ENCODE measurements at places on chromosomes 12 and 14.

DNA sequence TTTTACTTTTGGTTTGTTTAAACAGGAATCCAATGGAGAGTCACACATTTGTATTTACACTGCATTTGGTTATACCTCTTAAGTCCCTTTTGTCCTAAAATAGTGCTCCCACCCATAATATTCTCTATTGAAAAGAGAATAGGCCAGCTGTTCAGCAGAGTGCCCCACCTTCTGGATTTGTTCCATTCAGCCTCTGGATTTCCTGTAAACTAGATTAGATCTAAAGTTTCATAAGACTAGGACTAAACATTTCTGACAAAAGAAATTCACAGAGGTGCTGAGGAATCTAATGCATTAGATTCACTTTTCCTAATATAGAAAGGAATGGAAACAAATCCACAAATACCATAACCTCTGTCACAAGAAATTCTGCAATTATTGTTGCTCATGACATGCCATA is 38.1 kb downstream of the GCH1 start:
- no peak overlapping the region for H3K27ac ChIP-seq
- DNase-seq = no peak
- H3K4me1 ChIP-seq = no peaks in the 10 kb centered on the region
- H3K4me3 ChIP-seq = no peak overlapping the region
- H3K27me3 ChIP-seq = no peaks in the 10 kb centered on the region

- no peak overlapping the region for H3K27ac ChIP-seq
- no peak overlapping the region for H3K4me3 ChIP-seq
- no peaks in the 10 kb centered on the region for H3K27me3 ChIP-seq
- H3K36me3 ChIP-seq = no peaks in the 10 kb centered on the region
- DNase-seq = no peak
Measured at GRCh38 chr12:84085046-84085445, 827.6 kb downstream of the SLC6A15 start.

GRCh38 chr14:91606851-91607250 is 96.7 kb upstream of the PPP4R3A start:
- H3K4me1 ChIP-seq = no peaks in the 10 kb centered on the region
- DNase-seq = no peak
- no peak overlapping the region for H3K4me3 ChIP-seq
- H3K27ac ChIP-seq = no peak overlapping the region
- H3K27me3 ChIP-seq = no peaks in the 10 kb centered on the region
- H3K36me3 ChIP-seq = peaks cover 3% of the 10 kb centered on the region

DNA sequence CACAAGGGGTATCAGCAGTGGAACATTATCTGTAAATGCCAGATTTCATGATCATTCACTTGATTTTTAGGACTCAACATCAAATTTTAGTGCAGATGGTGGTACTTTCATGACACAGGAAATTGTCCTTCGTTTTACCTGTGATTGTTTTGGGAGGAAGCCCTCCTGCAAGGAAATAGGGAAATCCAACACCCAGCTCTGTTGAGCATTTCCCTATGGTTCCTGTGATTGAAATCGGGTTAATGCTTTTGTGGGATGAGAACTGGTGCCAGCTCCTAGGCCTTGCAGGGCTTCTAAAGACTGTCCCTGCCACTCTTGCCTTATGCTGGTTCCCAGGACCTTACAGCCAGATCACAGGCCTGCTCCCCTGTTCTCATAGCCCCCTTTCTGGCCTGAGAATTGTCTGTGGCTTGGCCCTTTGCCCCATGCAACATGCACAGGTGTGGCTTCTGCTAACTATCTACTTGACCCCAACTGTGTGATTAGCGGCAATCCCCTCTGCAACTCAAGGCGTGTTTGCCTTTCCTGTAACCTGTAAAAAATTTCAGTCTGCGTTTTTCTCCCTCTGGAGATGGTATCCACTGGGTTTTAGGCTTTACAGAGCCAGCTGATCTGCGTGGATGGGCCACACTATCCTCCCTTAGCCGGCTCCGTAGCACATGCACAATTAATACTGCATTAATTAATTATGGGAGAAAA is 112.5 kb downstream of the ETV6 start:
- H3K27me3 ChIP-seq = no peaks in the 10 kb centered on the region
- H3K36me3 ChIP-seq = no peaks in the 10 kb centered on the region
- H3K4me1 ChIP-seq = peaks cover 9% of the 10 kb centered on the region
- no peak overlapping the region for H3K4me3 ChIP-seq

DNA sequence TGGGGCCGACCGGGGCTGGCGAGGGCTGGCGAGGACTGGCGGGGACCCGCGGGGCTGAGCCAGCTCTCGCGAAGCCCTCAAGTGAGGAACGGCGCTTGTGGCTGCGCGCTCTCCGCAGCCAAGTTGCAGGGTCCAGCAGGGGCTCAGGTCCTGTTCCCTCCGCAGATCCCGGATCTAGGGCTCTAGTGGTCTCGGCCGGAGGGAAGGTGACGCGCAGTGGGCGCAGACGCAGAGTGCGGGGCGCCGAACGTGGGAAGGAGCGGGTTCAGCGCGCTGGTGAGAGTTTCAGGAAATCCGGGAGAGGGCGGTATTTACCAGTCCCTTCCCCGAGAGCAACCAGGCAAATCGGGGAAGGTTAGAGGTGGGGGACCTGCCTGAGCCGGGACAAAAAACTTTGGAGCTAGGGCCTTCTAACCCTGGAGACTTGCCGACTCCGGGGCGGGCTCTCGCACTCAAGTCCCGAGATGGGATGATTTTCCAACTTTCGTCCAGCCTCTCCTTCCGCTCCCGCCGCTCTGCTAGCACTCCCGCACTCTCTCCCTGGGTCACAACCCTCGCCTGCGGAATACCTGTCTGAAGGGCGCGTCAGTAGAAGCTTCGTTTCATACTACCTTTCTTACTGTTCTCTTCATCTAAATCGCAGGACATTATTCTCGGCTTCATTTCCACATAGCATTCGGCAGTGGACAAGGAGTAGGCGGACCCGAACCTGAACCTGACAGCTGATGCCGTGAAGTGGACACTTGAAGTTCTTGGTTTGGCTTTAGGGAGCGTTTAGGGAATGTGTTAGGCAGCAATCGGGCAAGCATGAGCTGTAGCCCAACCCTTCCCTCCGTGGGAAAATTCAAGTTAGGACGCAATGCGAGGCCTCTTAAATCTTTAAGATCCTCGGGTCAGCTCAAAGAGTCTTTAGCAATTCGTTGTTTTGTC is 13.6 kb upstream of the PAX9 start:
- no peaks in the 10 kb centered on the region for H3K36me3 ChIP-seq
- no peak for DNase-seq
- H3K4me3 ChIP-seq = peak overlapping the region; percentile 42
- peaks cover 5% of the 10 kb centered on the region for H3K4me1 ChIP-seq

DNA sequence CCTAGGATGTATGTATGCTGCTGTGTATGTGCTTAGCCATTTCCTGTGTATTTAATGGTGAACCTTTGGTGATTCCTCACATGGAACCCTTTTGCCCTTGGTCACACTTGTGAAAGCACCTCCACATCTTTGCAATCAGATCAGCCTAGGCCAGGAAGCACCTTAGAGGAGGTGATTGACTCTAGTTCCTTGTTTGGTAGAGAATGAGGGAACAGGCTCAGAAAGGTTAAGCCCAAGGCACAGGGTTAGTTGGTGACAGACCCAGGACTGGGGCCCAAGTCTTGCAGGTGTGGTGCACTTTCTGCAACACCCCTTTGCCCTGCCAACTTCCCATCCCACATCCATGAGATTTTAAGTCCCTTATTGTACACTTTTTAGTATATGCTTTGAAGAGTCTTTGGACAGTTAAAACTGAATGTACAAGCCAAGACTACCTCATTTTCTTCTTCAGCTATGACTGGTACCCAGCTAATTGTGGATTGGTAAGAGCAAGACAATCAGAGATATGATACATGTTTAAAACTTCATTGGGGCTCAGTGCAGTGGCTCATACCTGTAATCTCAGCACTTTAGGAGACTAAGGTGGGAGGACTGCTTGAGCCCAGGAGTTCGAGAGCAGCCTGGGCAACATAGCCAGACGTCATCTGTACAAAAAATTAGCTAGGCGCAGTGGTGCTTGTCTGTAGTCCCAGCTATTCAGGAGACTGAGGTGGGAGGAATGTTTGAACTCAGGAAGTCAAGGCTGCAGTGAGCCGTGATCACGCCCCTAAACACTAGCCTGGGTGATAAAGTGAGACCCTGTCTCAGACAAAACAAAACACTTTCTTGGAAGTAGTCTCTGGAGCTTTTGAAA is 71.1 kb downstream of the RASSF3 start:
- no peaks in the 10 kb centered on the region for H3K36me3 ChIP-seq
- H3K27me3 ChIP-seq = no peaks in the 10 kb centered on the region

DNA sequence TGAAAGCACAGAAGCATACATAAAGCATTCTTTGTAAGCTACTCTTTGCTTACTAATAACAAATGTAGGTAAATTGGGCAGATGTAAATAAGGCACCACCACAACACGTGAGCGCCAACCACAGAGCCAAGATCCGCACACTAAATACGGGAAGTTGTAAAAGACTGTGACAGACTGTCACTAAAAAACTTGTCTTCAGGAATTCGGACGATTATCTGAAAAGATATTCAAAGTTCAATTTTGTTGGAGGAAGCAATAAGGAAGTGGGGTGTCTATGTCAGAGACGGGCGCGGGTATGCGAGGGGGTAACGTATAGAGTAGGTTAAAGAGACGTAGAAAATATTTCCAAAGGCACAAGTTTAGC is 1.5 kb upstream of the HSP90B1 start:
- H3K27me3 ChIP-seq = no peaks in the 10 kb centered on the region
- peak overlapping the region; percentile 72 for H3K4me3 ChIP-seq
- H3K4me1 ChIP-seq = peaks cover 6% of the 10 kb centered on the region
- H3K27ac ChIP-seq = peak overlapping the region; percentile 94
